ENCODE measurements at places on chromosomes 5 and 9.

DNA sequence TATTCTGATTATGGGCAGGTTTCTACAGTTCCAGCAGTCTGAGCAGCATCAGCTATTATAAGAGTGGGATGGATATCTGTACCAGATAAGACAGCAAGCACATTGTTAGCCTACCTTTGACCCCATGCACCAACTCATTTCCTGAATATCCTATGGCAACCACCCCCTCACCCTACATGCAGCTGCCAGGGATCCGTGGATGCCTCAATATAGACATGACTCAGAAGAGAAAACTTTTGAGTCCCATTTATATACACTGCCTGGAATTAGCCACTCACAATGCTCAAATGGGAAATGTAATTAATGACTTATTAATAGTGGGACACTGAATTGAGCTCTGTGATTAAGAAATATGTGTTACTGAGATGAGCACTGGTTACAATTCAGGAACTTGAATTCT lies 124.4 kb downstream of the SSBP2 start:
- no peak for DNase-seq

GRCh38 chr5:131268758-131269370 lies 5.0 kb downstream of the CDC42SE2 start:
- no peak for DNase-seq

DNA sequence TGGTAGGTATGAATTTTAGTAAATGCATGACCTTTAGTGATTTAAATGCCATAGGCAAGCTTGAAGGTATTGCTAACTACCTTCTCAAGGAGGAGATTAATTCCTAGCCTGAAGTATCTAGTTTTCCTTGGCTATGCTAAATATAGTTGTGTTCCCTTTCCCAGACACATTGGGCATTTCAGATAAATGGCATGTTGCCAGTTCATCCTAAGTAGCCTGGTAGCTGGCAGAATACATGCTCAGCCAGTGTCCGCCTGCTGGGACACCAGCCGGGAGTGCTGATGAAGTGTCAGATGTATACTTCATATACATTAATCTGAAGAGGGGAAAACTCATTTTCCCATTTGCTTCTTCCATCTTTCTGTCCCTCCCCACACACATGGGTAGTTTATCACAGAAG lies 196.9 kb downstream of the MAST4 start:
- DNase-seq: no peak

DNA sequence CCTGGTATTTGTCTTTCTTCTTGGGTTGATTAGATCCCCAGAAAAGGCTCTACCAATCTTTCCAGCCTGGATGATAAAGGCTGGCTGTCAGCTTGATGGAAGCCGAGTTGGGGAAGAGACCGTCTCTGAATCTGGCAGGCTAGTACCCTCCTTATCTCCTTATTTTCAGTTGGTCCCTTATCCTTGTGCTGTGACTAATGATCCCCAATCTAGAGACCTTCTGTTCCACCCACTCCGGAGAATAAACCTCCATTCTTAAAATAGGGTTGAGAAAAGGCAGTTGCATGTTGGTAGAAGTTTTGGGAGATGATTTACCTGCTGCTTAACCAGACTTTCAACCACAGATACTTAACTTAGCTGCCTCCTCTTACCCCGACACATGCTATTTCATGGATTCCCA lies 52.3 kb downstream of the PRKACG start:
- no peak for DNase-seq

GRCh38 chr9:126436545-126437267 lies 110.1 kb downstream of the MVB12B start:
- no peak for DNase-seq

DNA sequence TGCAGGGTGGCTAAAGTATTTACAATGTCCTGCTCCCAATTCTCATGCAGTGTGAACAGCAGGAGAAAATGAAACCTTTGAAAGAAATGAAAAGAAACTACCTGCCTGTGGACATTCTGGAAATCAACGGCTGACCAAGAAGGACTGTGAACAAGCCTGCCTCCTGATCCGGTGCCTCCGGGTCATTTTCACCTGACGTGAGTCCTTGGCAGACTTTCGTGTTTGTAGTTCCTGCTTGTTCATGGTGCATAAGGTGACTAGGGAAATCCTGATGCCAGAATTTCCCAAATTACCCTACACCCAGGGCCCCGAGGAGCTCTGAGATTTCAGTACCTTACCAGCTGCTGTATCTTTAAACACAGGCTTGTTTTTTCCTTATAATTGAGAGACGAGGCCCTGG lies 317.5 kb downstream of the TLE1 start:
- DNase-seq: no peak

DNA sequence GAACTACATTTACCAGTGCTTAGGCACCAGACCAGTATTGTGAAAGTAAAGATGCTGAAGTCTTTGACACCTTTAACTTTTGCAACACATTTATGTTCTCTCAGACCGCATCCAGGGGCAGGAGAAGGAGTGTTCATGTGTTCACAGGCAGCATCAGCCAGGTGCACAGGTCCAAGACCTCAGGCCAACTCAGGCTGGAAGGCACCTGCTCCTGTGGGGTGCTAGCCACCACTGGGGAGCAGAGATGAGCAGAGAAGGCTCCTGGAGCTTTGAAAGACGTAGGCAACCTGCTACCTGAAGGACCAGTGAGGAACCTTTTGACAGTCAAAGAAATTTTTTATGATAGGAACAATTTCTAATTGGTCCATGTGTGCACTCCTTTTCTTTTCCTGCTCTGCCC lies 35.6 kb downstream of the DAPK1 start:
- DNase-seq: no peak

GRCh38 chr9:133836818-133837217 lies 98.7 kb upstream of the SARDH start:
- no peak for DNase-seq

GRCh38 chr5:109347252-109347888 lies 62.4 kb downstream of the PJA2 start:
- DNase-seq: no peak

DNA sequence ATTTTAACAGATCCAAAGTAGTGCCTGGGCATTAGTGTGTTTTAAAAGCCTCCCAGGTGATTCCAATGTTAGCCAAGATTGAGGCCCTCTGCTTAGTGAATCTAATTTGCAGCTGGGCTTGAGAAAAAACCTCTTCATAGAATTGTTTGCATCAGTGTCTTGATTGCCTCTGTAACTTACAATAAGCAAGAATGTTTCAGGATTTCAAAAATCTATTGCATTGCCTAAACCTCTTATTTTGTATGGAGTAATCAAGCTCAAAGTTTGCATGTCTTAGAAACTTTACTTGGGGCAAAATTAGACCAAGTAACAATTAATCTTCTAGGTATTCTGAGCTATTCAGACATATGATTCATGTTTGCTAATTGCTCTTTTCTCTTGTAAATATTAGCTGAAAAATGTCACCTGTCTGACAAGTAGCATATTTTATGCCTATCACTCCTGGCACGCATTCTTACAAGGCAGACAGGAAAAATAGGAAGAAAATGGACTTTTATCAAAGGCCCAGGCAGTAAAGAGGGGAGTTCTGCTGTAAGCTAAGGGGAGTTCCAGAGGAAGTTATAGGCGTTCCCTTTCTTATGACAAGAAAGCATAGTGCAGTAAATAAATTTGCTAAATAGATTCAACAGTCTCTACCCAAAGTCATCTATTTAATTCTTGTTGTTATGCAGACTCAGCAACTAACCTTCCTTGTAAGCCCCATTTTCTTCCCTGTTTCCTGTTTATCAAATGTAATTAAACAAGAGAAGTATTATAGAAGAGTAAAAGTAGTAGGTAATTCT lies 21.0 kb downstream of the PDCD1LG2 start:
- no peak for DNase-seq

- DNase-seq: peak; percentile 4
Observed at GRCh38 chr5:21391506-21391905, 1403.5 kb upstream of the CDH18 start.

GRCh38 chr5:107781451-107781850 lies 110.7 kb upstream of the EFNA5 start:
- DNase-seq: no peak

GRCh38 chr9:126515873-126516505 lies 97.7 kb upstream of the LMX1B start:
- peak; percentile 62 for DNase-seq

- DNase-seq: no peak
Observed at GRCh38 chr9:274406-274805, 59.7 kb downstream of the DOCK8 start.

DNA sequence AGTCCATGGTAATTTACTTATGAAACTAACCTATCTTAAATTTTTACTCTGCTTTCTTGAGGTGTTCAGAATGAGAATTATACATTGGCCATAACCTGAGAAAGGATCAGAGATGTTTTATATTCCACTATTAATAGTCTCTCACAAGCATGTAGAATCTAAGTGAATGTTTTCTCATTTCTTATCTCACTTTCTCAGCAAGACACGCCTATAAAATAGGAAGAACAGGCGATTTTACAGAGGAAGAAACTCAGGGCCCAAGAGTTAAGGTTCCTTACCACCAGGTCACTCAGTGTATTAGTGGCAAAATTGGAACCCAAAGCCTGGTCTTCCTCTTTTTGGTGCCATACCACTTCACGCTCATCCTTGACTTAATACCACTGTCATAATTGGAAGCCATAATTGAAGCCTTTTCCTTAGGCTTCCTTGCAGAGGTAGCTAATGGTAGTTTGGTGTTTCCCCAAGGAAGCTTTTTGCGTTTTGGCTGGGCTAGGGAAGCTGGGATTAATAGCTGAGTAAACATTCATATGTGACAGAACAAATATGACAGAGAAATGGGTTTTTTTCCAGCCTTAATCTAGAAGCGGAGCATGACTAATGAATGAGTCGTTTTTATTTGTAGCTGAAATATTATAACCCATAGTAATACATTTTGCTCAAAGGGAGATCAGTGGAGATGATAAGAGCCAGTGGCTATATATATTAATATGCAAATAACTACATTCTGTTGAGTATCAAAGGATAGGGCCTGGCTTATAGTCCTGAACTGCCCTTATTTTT lies 16.9 kb downstream of the HMGXB3 start:
- DNase-seq: no peak

DNA sequence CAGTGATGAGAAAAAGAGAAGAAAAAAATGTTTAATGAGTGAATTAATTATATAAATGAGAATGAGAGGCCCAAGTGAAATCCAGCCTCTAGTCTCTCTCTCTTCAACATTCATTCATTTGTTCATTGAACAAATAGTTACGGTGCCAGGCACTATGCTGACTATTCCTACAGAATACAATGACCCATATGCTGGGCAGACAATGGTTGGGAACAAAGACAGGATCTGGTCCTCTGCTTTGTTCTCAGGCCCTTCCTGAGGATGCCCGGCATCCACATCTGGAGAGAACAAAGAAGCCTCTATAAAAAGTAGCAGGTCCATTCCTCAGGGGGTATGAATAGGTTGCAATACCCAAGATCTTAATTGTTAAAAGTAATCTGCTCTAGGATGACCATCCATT lies 6.9 kb downstream of the ADAM19 start:
- DNase-seq: no peak

DNA sequence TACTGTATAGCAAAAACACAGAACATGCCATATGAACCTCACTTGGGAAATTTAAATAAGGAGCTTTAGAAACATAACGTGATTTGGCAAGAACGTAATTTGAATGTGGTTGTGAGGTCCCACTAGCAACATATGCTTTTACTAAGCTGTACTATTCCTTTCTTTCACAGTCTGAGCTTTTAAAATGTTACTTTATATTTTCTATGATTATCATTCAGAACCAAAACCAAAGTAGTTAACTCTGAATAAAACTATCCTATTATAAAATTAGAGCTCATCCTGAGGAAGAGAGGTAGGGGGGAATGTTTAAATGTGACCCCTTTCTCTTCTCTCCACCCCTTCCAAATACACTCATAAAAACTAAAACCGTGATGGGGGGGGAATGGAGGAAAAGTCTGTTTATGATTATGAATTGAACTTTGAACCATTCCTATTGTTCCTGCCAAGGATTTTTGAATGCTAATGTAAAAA lies 435.7 kb downstream of the NFIB start:
- no peak for DNase-seq

DNA sequence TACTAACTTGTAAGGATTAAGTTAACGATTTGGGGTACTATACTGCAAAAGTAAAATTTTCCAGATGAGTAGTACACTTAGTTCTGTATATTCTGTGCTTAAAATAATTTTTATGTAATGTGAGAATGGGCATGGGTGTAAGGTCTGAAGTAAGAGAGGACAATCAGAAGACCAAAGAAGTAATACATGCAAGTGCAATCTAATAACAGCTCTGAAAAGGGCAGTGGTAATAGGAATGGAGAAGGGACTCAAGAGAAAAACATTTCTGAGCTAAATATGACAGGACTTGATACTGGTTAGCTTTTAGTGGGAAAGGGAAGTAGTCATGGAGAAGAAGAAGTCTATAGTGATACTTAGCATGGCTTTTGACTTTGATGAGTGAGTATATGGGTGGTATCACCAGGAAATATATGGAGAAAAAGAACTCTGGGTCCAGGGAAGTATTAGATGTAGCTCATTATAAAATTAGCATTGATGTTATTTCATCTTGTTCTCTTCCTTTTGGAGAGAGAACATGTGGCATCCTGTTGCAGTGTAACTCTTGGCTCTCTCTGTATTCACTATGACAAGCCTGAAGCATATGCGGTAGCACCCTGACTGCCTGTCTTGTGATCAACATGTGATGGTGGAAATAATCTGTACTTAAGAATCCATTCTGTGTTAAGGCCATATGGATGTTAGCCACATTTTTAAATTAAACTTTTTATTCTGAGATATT lies 60.5 kb downstream of the ERCC6L2 start:
- no peak for DNase-seq

DNA sequence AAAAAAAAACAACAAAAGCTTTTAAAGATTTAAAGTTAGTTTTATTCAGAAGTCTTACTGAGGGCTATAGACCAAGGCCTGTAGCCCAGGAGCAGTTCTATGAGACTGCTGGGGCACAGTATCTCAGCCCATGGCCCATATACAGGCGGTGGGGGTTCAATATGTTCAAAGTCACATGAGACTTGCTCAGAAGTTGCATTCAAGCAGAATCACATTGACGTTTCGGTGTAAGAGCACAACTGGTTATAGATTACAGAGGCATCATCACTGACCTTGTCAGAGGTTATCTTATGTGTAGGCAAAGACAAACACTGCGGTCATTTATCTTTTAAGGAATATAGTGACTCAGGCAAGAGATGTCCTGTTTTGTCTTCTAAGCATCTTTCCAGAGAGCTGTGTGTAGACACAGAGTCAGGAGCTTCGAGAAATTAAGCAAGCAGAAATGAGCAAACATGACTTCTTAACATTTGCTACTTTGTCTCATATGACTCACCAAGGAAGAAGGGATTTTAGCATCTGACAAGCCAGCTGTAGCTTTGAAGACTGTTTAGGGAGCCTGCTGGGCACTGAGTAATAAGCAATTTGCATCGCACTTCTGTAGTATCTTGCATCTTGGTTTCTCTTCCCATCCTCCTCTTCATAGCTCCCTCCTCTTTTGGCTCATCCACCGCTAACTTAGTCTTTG lies 12.9 kb upstream of the F2RL1 start:
- peak; percentile 52 for DNase-seq

GRCh38 chr9:93288891-93289883 lies 105.2 kb downstream of the WNK2 start:
- peak; percentile 72 for DNase-seq

GRCh38 chr5:113205807-113206206 lies 229.0 kb downstream of the TSSK1B start:
- no peak for DNase-seq

Measured in H7 (cell line).